ENCODE measurements at places on chromosomes 5 and 9.
A peak's percentile ranks its signal among the peaks of the same experiment; 100 is the strongest.

DNA sequence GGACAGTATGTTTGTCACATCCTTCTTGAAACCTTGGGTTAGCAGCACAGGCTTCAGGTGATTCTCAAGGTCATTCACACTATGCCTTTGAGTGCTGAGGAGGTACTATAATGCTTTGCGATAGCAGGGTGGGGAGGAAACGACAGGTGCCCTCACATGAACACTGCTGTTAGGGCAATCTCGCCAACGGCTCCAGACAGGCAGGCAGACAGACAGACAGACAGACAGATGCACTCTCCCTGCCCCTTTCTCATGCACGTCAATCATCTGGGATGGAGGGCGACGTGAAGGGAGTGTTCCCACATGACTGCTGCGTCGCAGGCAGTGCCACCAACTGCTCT is 82.9 kb downstream of the RAPGEF1 start:
- no peak for DNase-seq

DNA sequence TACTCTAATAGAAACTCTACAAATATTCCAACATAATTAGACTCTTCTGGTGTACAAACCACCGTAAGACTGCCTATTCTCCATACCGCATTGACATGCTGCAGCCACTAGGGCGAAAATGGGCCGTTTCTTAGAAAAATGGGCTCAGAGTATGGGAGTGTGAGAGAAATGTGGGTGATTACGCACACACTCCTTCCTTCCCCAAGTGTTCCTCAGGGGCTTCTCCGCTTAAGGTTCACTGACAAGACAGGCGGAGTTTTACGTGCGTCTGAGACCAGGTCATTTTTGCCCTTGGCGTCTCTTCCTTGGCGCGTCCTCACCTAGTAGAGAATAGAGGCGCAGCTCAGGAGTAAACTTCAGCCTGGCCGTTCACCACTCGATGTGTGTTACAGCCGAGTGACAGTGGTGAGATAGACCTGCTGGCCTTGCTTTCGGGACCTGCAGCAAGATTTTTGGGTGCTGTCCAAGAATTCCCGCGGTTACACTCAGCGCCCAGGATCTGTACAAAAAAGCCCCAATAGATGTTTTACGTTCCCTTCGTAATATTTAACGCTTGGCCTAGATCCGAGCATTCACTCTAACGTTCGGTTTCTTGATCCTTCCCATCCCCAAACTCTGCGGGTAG is 1.8 kb upstream of the NTRK2 start:
- peak; percentile 9 for DNase-seq

- DNase-seq, result no peak
Observed at GRCh38 chr5:27701931-27702903, 663.8 kb upstream of the CDH9 start.

GRCh38 chr9:86652736-86653135 is 294.6 kb downstream of the GAS1 start:
- DNase-seq, result no peak

DNA sequence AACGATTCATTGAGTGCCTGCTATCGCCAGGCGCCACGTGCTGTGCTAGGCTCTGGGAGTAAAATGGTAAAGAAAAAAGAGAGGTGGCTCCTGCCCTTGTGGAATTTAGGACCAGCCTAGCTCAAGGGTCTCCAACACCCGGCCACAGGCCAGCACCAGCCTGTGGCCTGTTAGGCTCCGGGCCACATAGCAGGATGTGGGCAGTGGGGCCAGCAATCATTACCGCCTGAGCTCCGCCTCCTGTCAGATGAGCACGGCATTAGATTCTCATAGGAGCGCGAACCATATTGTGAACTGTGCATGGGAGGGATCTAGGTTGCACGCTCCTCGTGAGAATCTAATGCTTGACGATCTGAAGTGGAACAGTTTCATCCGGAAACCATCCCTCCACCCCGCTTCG is 1.5 kb downstream of the RMRP start:
- no peak for DNase-seq

DNA sequence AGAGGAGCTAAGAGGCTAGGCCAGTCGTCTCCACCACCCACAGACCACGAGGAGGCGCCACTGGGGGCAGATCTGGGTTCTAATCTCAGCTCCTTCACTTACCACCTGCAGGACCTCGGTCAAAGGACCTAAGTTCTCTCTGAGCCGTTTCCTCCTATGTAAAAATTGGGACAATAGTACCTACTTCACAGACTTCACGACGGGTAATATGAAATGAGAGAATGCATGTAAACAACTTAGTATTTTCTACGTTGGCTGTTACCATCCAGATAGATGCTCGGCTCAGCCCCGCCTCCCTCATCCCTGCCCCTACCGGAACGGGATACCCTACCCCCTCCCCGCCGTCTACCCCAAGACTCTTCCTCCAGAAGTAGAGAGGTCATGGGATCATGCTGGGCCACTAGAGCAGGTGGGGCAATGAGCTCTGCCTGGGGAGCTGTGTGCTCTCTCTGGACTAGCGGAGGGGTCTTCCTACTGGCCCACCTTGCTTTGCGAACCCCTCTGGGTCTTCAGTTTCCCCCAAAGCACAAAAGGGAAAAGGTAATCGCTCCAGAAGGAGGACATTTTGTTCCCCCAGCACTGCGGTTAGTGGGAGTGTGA is 541 bp downstream of the GNPDA1 start:
- peak; percentile 67 for DNase-seq

- no peak for DNase-seq
Observed at GRCh38 chr9:13568405-13568804, 288.9 kb upstream of the MPDZ start.

DNA sequence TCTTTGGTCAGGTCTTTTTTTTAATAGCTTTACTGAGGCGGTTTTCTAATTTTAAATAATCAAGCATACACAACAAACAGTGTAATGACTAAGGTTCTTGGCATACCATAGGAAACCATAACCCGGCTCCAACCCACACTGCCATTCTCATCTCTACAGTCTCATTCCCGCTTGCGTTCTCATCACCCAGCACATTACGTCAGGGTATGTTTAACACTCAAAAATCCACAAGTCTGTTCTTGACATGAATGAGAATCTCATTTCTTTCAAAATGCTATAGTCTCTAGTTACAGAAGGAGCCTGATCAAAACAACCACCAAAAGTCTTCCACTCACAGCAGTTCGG is 505 bp downstream of the C5orf34 start:
- no peak for DNase-seq

DNA sequence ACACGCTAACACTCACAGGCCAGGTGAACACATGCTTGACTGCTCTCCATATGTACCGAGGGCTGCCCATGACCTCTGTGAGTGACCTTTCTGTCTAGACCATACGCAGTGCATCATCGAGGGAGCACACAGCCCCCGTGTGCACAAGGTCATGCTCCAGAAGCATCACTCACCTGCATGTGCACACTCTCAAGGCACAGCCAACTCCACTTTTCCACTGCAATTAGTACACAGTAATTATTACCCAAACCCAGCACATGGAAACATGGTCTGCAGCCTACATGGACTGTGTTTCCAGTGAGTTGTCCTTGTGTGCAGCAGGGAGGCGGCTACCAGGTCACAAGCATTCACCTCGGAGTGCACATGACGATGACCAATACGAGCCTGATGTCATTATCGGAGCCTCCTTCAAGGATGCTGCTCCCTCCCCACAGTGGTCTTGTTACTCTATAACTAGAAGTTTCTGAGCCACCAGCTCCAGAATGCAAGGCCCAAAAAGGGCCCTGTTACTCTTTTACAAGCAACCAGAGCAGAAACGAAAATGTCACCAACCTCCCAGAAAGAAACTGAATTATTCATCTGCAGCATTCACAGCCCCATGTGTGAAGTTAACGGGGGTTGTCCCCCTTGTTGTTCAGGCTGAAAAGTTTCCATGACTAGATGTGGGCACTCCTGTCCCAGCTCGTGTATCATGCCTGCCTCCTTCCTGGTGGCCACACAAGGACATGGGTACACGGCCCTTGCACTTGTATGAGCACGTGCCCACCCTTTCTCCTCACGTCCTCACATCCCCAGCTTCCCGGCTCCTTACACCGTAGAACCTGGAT is 31.2 kb downstream of the SEMA4D start:
- DNase-seq, result no peak

GRCh38 chr5:157479166-157479565 is 19.2 kb downstream of the NIPAL4 start:
- DNase-seq, result no peak

GRCh38 chr5:38023799-38024198 is 184.0 kb upstream of the GDNF start:
- no peak for DNase-seq

- DNase-seq, result no peak
Observed at GRCh38 chr5:137035480-137035878, 463.6 kb downstream of the SPOCK1 start.

GRCh38 chr9:134688231-134688630 is 46.6 kb downstream of the COL5A1 start:
- DNase-seq, result no peak

DNA sequence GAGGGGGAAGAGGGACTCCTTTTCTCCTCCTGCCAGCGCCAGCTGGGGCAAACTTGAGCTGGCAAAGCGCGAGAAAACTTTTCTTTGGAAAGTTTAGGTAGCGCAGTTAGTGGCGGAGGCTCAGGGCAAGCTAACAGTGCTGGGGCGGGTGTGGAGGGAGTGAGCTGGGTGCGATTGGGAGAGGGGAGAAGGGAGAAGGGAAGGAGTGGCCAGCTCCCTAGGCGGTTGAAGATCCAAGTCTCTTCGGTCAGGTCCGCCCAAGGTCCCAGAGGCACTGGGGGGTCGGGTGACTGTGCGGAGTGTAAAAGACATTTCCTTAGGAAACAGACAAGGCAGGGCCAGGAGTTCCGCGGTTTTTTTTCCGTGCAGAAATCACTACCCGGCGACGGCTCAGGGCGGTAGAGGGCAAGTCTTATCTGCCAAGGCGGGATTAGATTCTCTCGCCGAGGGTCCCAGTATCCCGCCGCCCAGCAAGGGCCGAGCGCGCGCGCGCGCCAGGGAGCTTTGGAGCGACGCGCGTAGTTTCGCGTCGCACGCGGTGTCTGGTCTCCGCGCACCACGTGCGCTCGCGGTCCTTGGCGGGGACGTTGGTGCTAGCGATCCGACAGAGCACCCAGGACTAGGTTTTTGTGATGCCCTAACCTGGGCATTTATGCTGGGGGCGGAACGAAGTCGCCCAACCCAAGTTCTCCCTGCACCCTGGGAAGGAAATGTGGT is 33.6 kb upstream of the NFIB start:
- DNase-seq, result no peak

GRCh38 chr9:94557376-94557775 is 2.5 kb downstream of the PCAT7 start:
- peak; percentile 37 for DNase-seq
